ENCODE measurements at places on chromosomes 7 and 10.

GRCh38 chr10:97755718-97756117 is 16.1 kb downstream of the SFRP5 start:
- DNase-seq, result no peak

DNA sequence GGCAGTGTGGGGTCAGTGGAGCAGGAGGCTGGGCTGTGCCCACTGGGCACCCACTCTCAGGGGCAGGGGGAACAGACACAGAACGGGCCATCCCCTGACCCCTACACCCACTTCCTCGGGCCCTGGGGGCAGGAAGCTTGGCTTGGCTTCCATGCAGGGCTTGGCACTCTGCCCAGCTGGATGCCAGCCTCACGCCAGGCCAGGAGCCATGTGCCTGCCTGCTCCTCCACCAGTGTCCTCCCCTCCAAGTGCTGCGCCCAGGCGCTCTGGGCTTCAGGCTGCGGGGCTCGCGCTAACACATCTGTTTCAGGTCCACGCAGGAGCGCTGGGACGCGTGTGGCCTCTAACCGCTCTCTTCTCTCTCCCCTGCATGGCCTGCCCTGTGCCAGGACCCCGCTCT is 12.7 kb downstream of the LDB3 start:
- no peak for DNase-seq

GRCh38 chr10:47396311-47396717 is 12.2 kb upstream of the ZNF488 start:
- no peak for DNase-seq

GRCh38 chr10:67784474-67784873 is 53.5 kb downstream of the DNAJC12 start:
- DNase-seq, result no peak

DNA sequence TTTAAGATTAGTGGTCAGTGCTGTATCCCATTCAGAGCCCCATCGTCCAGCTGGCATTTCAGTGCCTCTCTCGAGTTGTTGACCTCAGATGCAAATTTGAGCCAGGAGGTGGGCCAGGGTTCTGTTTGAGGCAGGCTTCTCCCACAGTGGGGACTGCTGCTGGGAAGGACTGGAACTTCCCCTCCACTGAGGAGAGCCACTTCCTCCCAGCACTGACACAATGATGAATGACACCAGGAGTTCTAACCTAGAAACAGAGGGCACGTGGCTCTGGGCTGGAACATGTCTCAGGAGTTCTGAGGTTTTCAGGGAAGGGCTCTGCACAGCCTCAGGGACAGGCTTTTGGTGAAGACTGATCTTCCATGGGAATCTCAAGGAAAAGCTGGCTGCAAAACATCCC is 18.3 kb upstream of the BTBD16 start:
- no peak for DNase-seq

- no peak for DNase-seq
Measured at GRCh38 chr10:78540355-78541076, 506.9 kb downstream of the RPS24 start.

DNA sequence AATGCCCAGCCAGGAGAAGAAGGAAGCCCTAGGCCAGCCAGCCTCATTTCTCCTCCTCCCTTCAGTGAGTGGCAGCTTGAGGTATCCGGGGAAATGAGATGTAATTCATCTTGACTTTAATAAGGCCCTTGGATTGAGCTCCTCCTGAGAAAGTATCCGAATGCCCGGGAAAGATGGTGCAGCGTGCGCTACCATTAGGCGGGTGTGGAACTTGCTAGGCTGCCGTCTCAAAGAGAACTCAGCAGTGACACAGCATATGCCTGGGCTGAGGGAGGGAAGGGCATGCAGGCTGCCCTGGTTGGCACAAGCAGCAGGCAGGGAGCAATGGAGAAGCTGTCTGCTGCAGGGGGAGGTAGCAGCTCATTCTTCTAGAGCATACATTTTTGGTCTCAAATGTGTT is 659.8 kb upstream of the FOXK1 start:
- DNase-seq, result no peak
